Left colon (tissue), 2 donors: ENCODE measurements at places on chromosomes 4 and X. TPM values are rescaled to one million over a fixed set of nuclear protein-coding genes. Genes with fewer than 3 reads are reported as not detected.
A peak's percentile ranks its signal among the peaks of the same experiment; 100 is the strongest.

Gene IL9R
- total RNA-seq, result 0.73 TPM

Gene TMEM255A
- total RNA-seq, result 0.67 TPM

GRCh38 chr4:3805026-3805425, 38.8 kb downstream of the ADRA2C start:
- no peak for DNase-seq

- no peak for DNase-seq
Observed at GRCh38 chrX:109818976-109819375, 85.9 kb upstream of the ACSL4 start.

DNA sequence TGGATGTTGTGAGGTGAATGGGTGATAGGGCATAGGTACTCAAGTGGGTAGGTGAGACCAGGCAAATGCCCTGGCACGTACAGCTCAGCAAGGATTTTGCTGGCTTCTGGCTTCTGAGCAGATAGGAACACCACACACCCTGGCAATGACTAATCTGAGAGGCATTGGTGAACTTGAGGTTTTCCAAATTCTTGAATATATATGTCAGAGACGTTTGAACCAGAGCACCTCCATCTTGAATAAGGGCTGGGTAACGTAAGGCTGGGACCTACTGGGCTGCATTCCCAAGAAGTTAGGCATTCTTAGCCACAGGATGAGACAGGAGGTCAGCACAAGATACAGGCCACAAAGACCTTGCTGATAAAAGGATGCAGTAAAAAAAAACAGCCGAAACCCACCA, 204.5 kb downstream of the NLGN4X start:
- no peak for DNase-seq

GRCh38 chr4:105944540-105944939, 49.3 kb downstream of the NPNT start:
- no peak for DNase-seq

- DNase-seq, result no peak
Observed at GRCh38 chr4:23500894-23501449, 388.9 kb downstream of the PPARGC1A start.

DNA sequence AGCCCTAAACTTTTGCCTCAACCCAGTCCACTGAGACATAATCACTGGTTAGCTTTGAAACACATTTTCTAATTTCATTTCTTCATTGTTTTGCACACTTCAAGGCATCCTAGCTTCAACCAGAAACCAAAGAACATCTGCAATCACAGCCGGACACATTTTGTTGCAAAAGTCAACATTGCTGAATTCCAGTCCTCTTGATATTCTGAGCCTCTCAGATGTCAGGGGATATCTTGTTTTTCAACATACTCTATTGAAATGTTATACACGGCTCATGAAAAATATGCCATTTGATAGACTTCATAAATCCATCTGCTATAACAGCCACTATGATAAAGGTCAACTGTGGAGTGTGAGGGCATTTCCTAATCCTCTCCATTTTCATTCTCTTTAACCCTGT, 241.6 kb upstream of the PUDP start:
- DNase-seq, result no peak

- DNase-seq, result no peak
Observed at GRCh38 chr4:178633263-178633662, 1191.0 kb upstream of the AGA start.

- no peak for DNase-seq
Observed at GRCh38 chr4:85656759-85657505, 182.0 kb downstream of the ARHGAP24 start.

DNA sequence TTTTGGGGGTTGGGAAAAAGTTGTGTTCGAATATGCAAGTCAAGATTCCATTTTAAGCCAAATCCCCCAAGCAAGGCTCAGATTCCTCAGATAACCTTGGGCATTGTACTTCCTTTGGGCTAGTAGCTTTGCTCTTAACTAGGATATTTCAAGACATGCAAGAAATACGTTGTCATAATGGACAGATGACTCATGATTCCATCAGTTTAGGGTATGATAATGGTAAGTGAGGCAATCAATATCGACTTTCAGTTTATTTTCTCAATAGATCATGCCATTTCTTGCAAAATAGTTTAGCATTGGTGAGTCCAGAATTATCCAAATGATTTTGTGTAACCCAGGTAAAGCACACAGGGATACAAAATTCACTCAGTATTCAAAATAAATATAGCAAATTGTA, 25.4 kb downstream of the CFAP299 start:
- DNase-seq, result no peak

- no peak for DNase-seq
Observed at GRCh38 chrX:137792214-137792613, 226.3 kb downstream of the ZIC3 start.

- DNase-seq, result no peak
Observed at GRCh38 chrX:68895778-68896177, 67.0 kb downstream of the EFNB1 start.

GRCh38 chrX:24693453-24694202, at the start of gene POLA1:
TSS of gene POLA1 (plus strand) at chrX:24693918. CDS start at chrX:24693962, 44 bp downstream.
- peak; percentile 92 for DNase-seq

- peak; percentile 30 for DNase-seq
Observed at GRCh38 chr4:76687746-76688448, 210.0 kb downstream of the SOWAHB start.
